Brain microvascular endothelial cell (primary cell): ENCODE measurements at places on chromosomes 6 and 20.

DNA sequence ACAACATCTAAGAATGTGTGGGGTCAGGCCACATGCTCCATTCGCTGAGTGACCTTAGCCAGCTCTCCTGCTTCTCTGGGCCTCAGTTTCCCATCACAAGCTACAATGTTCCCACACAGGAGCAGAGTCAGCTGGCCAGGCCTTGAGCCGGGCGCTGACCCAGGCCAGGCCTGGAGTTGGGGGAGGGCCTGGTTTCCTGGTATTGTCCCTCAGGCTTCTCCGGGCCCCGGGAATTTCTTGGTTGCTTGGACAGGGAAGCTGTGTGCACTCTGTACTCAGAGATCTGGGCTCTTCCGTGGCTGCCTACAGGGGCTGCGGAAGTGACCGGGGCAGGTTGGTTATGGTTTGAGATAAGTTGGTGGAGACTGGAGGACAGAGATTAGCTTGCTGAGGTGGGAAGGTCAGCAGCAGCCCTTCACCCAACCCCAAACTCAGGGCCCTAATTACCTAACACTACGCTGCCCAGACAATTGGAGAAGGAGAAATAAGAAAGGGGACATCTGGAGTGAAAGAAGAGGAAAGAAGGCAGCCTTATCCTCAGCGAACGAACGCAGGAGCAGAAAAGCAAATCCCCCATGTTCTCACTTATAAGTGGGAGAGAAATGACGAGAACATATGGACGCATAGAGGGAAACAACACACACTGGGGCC, 6.2 kb downstream of the TGM2 start:
- no peak for DNase-seq

GRCh38 chr6:132932588-132932987, 118.2 kb downstream of the RPS12 start:
- no peak for DNase-seq

DNA sequence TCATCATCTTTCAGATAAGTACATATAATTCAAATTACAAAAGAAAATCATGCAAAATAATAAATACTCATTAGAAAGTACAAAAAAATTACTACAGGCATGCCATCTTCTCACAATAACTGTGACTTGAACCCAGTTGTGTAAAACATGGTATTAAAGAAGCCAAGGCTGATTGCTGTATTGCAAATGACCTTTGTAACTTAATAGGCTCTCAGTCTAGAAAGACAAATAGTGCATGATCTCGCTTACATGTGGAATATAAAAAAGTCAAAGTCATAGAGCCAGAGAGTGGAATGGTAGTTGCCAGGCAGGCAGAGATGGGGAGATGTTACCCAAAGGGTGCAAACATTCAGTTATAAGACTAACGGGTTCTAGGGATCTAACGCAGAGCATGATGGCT, 626.1 kb downstream of the COL12A1 start:
- no peak for DNase-seq

- no peak for DNase-seq
Observed at GRCh38 chr6:97086781-97087180, 162.3 kb downstream of the KLHL32 start.

DNA sequence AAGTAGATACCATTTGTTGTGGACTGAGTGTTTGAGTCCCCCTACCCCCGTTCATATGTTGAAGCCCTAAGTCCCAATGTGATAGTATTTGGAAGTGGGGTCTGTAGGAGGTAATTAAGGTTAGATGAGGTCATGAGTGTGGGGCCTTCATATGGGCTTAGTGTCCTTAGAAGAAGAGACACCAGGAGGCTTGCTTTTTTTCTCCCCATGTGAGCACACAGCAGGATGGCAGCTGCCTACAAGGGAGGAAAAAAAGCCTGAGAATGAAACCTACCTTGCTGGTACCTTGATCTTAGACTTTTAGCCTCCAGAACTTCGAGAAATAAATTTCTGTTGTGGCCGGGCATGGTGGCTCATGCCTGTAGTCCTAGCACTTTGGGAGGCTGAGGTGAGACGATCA, 67.9 kb upstream of the TULP4 start:
- no peak for DNase-seq

GRCh38 chr6:164856138-164856537, 453.3 kb downstream of the C6orf118 start:
- no peak for DNase-seq

DNA sequence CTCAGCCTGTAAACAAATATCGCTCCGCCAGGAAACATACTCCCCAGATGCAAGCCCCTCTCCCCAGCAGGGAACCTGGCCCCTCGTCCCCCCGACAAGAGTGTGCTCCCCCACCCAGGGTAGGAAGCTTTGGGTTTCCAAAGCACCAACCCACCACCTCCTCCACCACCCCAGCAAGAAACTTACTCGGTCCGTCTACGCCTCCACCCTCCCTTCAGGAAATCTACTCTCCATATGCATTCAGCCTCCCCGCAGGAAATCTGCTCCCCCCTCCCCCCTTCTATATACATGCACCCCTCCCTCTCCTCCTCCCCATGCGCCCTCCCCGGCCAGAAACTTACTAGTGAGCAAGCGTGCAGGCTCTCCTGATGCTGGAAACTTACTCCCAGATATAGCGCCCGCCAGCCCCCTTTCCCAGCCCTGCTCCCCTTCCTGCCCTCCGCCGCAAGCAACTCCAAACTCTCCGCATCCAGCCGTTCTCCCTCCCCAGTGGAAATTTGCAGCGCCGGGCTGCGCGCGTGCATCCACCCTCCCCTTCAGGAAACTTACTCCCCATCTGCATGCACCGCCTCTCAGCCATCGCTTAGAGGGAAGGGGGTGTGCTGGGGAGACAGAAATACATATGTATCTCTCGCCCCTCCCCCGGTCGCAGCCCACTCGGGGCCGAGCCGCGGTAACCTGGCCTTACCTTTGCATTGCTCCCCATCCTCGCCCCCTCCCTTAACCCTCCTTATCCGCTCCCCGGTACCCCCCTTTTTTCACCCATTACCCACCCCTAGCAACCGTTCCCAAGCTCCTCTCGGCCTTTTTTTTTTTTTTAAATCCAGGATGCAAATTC, at the start of gene TRERF1:
Gene TRERF1, minus strand, starts transcription at position 594 of the 838 bp plus-strand sequence. CDS start 182,336 bp downstream, outside the sequence.
- peak; percentile 66 for DNase-seq

- peak; percentile 68 for DNase-seq
Observed at GRCh38 chr6:100353276-100354015, 111.3 kb downstream of the SIM1 start.

GRCh38 chr6:31687860-31688693, 7.2 kb upstream of the LY6G5C start:
- no peak for DNase-seq

DNA sequence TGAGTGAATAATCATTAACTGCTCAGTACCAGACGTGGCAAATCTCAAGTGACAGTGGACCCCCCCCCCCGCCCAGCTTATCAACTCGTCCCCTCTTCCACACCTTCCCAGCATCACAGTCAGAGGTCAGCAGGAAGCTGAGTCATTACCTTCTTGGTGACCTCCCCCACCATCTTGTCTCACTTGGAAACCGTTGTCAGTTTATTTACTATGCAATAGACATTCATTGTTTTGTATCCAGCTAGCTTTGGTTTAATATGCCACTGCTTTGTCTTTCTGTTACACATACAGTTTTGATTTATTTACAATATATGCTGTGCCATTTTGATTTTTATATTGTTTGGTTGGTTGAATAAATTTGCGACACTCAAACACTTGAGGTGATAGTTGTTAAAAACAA, 158.1 kb downstream of the QKI start:
- no peak for DNase-seq

- DNase-seq: no peak
Observed at GRCh38 chr20:62598761-62599194, 43.5 kb upstream of the SLCO4A1 start.

DNA sequence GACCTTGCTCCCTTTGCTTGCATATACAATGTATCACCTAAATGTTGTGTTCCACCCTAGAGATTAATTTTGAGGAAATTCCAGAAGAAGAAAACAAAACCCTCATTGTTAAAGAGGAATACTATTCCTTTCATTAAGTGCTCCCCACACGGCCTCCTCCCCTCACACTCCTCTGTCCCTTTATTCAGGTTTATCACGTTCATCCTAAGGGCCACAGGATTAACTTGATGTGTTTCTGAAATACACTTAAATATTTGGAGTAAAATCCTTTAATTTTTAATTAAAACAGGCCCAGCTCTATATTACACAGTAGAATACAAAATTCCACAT, 89.4 kb upstream of the MRPS10 start:
- DNase-seq: no peak

- DNase-seq: no peak
Observed at GRCh38 chr20:63049191-63049518, 42.4 kb upstream of the BHLHE23 start.

DNA sequence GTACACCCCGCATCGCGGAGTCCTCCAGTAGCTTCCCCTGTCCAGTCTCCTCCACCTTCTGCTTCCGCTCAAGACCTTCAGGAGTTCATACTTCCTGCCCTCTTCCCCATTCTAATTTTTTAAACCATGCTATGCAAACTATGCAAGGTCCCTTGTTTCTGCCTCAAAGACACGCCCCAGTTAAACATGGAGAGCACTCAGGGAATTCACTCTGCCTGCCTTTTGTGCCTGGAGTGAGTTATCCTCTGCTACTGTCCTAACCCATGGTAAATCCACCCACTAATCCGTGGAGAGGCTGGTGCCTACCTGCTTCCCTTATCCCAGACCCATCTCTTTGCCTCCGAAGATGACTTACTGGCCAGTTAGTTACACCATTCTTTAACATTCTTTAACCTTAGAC, 473.7 kb upstream of the JARID2 start:
- no peak for DNase-seq

DNA sequence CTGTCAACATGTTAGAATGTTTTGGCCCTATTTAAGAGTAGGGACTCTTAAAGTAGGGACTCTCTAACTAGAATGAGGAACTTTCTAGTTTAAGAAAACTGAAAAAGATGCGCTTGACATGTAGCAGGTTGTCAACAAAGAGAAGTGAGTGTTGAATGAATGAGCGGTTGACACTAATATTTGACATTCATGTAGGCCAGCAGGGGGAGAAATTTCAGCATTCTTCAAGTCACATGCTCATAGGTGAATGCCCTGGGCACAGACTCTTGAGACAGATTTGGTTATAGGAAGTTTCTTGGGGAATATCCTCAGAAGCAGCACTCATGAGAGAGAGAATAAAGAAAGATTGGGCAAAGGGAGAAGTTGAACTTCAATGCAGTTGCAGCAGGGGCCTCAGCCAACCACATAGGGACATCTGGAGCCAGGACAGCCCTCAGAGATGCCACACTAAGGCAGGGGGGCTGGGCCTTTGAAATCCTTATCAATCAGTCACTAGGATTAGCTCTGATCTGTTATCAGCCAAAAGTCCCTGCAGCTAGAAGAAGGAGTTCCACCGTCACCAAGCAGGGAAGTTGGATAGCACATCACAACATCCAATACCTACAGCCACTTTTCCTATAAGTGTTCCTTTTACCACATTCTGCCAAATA, 145.1 kb upstream of the FKBP1C start:
- DNase-seq: no peak

- peak; percentile 11 for DNase-seq
Observed at GRCh38 chr20:50915424-50915823, 15.8 kb downstream of the ADNP start.

- no peak for DNase-seq
Observed at GRCh38 chr6:106300944-106301343, 24.6 kb downstream of the ATG5 start.

- no peak for DNase-seq
Observed at GRCh38 chr6:74415056-74415455, 719.1 kb downstream of the CD109 start.

- no peak for DNase-seq
Observed at GRCh38 chr20:2768632-2769015, 31.8 kb downstream of the CPXM1 start.

DNA sequence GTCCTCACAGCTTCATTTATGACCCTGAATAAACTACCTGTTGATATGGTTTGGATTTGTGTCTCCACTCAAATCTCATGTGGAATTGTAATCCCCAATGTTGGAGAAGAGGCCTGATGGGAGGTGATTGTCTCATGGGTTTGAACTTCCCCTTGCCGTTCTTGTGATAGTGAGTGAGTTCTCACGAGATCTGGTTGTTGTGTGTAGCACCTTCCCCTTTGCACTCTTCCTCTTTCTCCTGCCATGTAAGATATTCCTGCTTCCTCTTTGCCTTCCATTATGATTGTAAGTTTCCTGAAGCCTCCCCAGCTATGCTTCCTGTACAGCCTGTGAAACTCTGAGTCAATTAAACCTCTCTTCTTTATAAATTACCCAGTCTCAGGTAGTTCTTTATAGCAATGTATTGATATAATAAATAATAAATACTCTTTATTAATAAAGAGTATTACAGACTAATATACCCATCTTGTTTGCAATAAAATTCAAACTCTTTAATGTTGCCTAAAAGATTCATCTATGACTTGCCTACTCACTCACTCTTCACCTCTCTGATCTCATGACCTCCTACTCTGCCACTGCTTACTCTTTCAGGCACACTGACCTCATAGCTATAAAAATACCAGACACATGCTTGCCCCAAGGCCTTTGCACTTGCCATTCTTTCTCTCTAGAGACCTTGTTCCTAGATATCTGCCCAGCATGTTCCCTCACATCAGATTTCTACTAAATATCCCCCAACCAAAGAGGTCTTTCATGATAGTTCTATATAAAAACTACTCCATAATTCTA, 256.4 kb upstream of the MARCKS start:
- DNase-seq: no peak

DNA sequence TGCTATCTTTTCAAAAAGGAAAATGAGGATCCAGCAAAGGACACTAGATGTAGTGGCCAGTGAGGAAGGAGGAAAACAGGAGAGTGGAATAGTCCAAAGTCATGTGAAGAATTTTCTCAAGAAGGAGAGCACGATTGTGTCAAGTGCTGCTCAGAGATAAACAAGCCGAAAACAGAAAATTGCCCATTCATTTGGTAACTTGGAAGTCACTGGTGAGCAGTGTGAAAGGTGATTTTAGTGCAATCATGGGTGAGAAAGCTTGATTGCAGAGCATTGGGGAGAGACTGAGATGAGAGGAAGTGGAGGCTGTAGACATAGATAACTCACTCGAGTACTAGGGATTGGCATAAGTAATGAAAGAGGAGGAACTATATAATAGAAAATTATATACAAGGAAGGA, 26.0 kb upstream of the PRDM1 start:
- DNase-seq: no peak

DNA sequence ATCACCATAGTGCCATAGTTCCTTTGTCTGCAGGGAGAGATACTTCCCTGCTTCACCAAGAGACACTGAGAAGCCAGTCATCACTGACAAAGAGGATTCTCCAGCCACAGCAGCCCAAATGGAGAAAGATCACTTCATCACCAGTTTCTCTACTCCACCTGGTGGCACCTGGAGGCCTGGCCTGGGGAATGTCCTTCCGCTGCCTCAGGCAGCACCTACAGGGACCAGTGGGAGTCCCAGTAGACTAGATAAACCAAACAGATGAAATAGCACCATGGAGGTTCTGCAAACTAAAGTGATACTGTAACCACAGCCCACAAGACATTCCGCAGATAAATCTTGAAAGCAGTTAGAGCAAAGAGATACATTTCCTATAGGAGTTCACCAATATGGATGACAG, 266.5 kb downstream of the C6orf118 start:
- DNase-seq: no peak

GRCh38 chr20:16490696-16491095, 82.6 kb downstream of the KIF16B start:
- no peak for DNase-seq
